ENCODE measurements at places on chromosomes 12 and 14. TPM values are rescaled to one million over a fixed set of nuclear protein-coding genes. Genes with fewer than 3 reads are reported as not detected.

GRCh38 chr12:41234692-41235091 is 46.6 kb downstream of the PDZRN4 start:
- no peak for DNase-seq

GRCh38 chr12:53836119-53836655 is 84.4 kb upstream of the CISTR start:
- DNase-seq: no peak

- DNase-seq: no peak
Measured at GRCh38 chr14:98118749-98119148, 1153.2 kb downstream of the BCL11B start.

DNA sequence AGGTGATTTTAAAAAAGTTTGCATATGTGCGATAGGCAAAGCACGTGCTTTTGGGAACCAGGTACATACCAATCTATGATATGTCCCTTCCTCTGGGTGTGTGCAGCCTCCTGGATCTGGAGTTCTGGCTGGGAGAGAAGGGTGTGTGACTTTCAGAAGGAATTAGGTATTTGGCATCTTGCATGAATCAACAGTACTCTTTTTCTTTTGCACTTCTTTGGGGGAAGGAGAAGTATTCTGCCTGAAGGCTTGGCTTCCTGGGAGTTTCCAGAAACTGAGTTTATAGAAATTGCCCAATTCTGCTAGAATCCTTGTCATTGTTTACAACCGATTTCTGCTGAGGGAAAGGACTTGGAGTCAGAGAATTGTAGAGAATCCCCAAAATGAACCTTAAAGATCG is 2.9 kb upstream of the CLMN start:
- DNase-seq: no peak

TSPAN8 gene
- 6.9 TPM for polyA plus RNA-seq

SDR9C7 gene
- not detected for polyA plus RNA-seq

Data from muscle of arm (tissue), 14 donors.